MCF 10A (cell line): ENCODE measurements at places on chromosomes 4 and X. TPM values are rescaled to one million over a fixed set of nuclear protein-coding genes. Genes with fewer than 3 reads are reported as not detected.

DNA sequence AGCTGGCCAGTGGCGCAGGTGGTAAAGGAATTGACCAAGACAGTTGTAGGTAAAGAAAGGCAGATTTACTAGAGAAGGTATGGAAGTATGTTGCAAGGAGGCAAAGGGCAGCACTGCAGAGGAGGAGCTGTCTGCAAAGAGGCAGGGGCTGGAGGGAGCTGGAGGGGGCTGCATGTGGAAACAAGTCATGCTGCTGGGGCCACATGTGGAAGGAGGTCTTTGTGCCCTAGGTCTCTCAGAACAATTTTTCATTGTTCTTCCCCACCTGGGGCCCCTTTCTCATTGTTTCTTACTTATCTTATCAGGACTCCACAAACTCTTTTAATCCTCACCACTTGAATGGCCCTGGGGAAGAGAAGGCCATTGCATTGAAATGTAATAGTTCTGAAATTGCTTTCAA is 144.8 kb upstream of the PLAC1 start:
- H3K27ac ChIP-seq: no peak overlapping the region
- H3K4me3 ChIP-seq: no peak overlapping the region
- no peaks in the 10 kb centered on the region for H3K36me3 ChIP-seq
- H3K4me1 ChIP-seq: no peaks in the 10 kb centered on the region
- H3K27me3 ChIP-seq: peaks cover 34% of the 10 kb centered on the region

DNA sequence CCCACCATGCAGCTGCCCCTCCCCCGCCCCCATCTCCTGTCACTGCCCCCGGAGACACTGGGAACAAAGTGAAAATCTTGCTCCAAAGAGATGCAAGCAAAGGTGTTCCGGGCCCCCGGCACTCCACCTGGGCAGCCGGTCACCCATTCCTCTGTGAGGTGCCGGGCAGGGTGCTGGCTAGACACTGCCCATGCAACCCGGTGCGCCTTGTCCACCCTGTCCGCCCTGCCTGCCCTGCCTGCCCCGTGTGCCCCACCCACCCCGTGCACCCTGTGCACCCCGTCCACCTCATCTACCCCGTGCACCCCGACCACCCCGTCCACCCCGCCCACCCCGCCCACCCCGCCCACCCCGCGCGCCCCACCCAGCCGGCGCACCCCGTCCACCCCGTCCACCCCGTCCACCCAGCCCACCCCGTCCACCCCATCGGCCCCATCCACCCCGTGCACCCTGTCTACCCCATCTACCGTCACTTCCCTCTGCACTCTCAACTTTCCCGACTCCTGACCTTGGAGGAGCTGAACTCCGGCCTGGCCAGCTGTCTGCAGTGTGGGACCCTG is 31.9 kb upstream of the FGFR3 start:
- no peak overlapping the region for H3K27ac ChIP-seq
- H3K27me3 ChIP-seq: no peaks in the 10 kb centered on the region
- DNase-seq: no peak
- no peak overlapping the region for H3K4me3 ChIP-seq
- peaks cover 13% of the 10 kb centered on the region for H3K4me1 ChIP-seq

DNA sequence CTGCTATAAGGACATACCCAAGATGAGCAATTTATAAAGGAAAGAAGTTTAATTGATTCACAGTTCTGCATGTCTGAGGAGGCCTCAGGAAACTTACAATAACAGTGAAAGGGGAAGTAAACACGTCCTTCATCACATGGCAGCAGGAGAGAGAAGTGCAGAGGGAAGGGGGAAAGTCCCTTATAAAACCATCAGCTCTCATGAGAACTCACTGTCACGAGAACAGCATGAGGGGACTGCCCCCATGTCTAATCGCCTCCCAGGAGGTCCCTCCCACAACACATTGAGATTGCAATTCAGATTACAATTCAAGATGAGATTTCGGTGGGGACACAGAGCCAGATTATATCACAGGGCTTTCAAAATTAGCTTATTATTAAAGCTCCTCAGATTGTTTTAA is 209.5 kb upstream of the PPP3CA start:
- no peaks in the 10 kb centered on the region for H3K36me3 ChIP-seq
- no peak overlapping the region for H3K27ac ChIP-seq
- no peaks in the 10 kb centered on the region for H3K4me1 ChIP-seq
- DNase-seq: no peak
- H3K27me3 ChIP-seq: no peaks in the 10 kb centered on the region

DNA sequence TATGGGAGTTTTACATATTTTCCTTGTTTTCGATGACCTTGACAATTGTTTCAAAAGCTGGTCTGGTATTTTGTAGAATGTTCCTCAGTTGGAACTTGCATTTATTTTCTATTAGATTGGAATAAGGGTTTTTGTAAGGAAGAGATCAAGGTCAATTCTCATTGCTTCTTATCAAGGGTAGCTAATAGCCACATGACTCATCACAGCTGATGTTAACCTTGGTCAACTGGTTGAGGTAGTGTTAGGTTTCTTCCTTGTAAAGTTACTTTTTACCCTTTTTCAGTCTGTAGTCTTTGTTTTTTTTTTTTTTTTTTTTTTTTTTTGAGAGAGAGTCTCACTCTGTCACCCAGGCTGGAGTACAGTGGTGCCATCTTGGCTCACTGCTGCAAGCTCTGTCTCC is 257.2 kb downstream of the SNCA start:
- H3K36me3 ChIP-seq: no peaks in the 10 kb centered on the region
- DNase-seq: no peak
- H3K27ac ChIP-seq: no peak overlapping the region

DNA sequence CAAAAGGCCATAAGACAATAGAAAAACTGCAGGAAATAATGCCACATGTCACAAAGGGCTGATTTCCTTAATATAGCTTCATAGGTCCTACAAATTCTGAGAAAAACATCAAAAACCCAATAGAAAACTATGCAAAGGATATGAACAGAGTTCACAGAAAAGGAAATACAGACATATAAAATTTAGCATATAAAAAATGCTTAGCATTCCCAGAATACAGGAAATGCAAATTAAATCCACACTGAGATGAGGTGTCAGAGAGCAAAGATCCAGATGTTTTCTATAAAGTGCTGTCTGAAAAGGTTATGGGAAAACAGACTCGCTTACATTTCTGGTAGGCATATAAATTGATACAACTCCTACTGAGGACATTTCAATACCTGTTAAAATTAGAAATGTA is 33.8 kb downstream of the TXK start:
- no peak overlapping the region for H3K27ac ChIP-seq
- no peak for DNase-seq
- no peaks in the 10 kb centered on the region for H3K4me1 ChIP-seq
- no peak overlapping the region for H3K4me3 ChIP-seq

DNA sequence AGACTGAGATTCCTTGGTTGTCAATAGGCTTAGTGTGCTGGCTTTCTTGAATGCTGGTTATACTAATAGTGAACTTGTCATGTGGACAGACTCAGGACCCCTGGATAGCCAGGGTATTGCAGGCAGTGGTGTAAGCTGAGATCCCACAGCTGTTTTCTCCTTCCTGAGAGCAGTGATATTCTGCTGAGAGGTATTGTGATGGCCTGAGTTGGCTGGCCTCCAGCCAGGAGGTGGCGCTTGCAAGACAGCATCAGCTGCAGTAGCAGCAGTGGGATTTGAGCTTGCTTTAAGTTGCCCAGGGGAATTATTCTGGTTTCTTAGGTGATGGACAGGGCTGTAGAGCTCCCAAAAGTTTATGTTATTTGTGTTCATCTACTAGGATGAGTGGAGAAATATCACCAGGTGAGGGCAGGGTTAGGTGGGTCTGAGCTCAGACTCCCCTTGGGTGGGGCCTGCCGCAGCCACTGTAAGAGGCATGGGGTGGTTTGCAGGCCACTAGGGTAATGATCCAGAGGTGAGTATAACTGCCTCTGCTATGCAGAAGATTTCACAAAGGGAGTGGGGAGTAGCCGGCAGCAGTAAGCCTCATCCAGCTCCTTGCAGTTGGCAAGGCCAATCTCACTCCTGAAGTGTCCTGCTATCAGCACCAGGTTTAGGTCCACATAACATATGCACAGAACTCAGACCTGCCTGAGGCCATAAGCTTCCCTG is 66.2 kb downstream of the IL15 start:
- H3K27ac ChIP-seq: no peak overlapping the region
- H3K36me3 ChIP-seq: no peaks in the 10 kb centered on the region
- H3K4me3 ChIP-seq: no peak overlapping the region
- no peaks in the 10 kb centered on the region for H3K4me1 ChIP-seq

- no peaks in the 10 kb centered on the region for H3K27me3 ChIP-seq
- H3K4me1 ChIP-seq: no peaks in the 10 kb centered on the region
- DNase-seq: peak; percentile 0
- no peaks in the 10 kb centered on the region for H3K36me3 ChIP-seq
- H3K27ac ChIP-seq: no peak overlapping the region
These were observed 170.3 kb upstream of the PUDP start for GRCh38 chrX:7318241-7318640.

GRCh38 chr4:11341337-11342043 is 87.2 kb downstream of the HS3ST1 start:
- H3K27me3 ChIP-seq: no peaks in the 10 kb centered on the region
- H3K36me3 ChIP-seq: no peaks in the 10 kb centered on the region
- DNase-seq: no peak
- H3K4me1 ChIP-seq: no peaks in the 10 kb centered on the region

- H3K4me1 ChIP-seq: peaks cover 4% of the 10 kb centered on the region
- no peak overlapping the region for H3K4me3 ChIP-seq
- no peaks in the 10 kb centered on the region for H3K27me3 ChIP-seq
- H3K36me3 ChIP-seq: no peaks in the 10 kb centered on the region
- peak; percentile 69 for DNase-seq
These were observed 147.7 kb downstream of the CPEB2 start for GRCh38 chr4:15149839-15150592.

- H3K4me3 ChIP-seq: no peak overlapping the region
- no peaks in the 10 kb centered on the region for H3K4me1 ChIP-seq
- H3K27ac ChIP-seq: no peak overlapping the region
- peaks cover 5% of the 10 kb centered on the region for H3K36me3 ChIP-seq
- DNase-seq: peak; percentile 46
- no peaks in the 10 kb centered on the region for H3K27me3 ChIP-seq
These were observed 15.3 kb downstream of the SEPSECS start for GRCh38 chr4:25144870-25145481.

DNA sequence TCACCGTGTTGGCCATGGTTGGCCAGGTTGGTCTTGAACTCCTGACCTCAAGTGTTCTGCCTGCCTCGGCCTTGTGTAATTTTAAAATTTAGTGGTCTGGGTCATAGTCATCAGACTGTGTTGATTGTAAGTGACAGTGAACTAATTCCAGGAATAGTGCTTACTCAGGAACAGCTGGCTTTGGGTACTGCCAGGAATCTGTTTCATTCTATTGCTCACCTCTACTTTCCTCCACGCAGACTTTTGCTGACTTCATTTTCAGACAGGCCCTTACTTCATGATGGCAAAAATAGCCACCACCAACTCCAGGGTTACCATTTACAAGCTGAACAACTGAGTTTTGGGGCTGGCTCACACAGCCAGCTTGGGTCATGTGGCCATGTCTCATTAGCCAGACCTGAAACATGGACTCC is 54.6 kb downstream of the FNIP2 start:
- H3K4me3 ChIP-seq: no peak overlapping the region
- H3K4me1 ChIP-seq: peaks cover 4% of the 10 kb centered on the region
- DNase-seq: no peak

- H3K27me3 ChIP-seq: peaks cover 64% of the 10 kb centered on the region
- H3K27ac ChIP-seq: no peak overlapping the region
- no peaks in the 10 kb centered on the region for H3K36me3 ChIP-seq
- DNase-seq: peak; percentile 50
- H3K4me1 ChIP-seq: no peaks in the 10 kb centered on the region
These were observed 7.3 kb upstream of the OPN1LW start for GRCh38 chrX:154136627-154137161.

- no peaks in the 10 kb centered on the region for H3K27me3 ChIP-seq
- no peak overlapping the region for H3K27ac ChIP-seq
- no peak overlapping the region for H3K4me3 ChIP-seq
These were observed 670.5 kb downstream of the GABRG1 start for GRCh38 chr4:45453258-45453853.

DNA sequence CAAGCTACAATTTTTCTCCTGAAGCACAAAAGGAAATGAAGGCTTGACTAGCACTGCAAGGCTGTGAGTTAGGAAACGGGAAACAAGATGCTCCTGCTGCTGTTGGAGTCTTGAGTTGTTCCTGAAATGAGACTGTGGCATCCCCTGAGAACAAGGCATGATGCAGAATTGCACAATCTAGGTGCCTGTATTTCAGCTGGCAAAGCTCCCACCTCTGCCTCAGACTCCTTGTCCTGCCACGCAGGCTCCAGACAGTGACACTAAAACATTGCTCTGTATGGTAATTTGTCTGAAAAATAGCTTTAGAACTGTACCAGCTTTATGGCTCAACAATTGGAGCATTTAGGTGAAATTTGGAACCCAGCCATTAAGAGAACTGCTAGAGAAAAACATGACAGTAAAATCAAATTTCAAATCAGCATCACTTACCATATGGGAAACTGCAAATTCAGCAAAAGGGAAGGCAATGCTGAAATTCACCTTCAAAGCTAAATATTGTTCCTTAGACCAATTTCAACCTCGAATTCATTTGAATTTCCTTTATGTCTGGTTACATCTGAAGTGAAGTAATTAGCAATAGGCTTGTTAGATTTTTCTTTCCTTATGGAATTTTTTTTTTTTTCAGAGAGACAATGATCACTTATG is 103.4 kb downstream of the MFAP3L start:
- H3K4me1 ChIP-seq: peaks cover 7% of the 10 kb centered on the region
- H3K36me3 ChIP-seq: no peaks in the 10 kb centered on the region
- H3K27me3 ChIP-seq: peaks cover 10% of the 10 kb centered on the region

The NIPAL1 gene
- 6.8 and 10.0 TPM in 2 replicates for total RNA-seq

The CT45A5 gene
- total RNA-seq: not detected in 2 replicates

The IL3RA gene
- total RNA-seq: not detected in 2 replicates

The RTL9 gene
- total RNA-seq: not detected in 2 replicates

The PDE6B gene
- not detected in 2 replicates for total RNA-seq

The GRIA2 gene
- not detected in 2 replicates for total RNA-seq

The SLC6A14 gene
- 0.44 TPM in 1 of 2 replicates, not detected in the other for total RNA-seq
